ENCODE measurements at places on chromosomes 12 and 14.

- no peak for DNase-seq
Observed at GRCh38 chr12:93366422-93366821, 11.3 kb upstream of the NUDT4 start.

- DNase-seq: peak; percentile 30
Observed at GRCh38 chr12:29073631-29074239, 75.3 kb upstream of the FAR2 start.

GRCh38 chr12:58521796-58522195 is 398.5 kb downstream of the LRIG3 start:
- DNase-seq: peak; percentile 21

DNA sequence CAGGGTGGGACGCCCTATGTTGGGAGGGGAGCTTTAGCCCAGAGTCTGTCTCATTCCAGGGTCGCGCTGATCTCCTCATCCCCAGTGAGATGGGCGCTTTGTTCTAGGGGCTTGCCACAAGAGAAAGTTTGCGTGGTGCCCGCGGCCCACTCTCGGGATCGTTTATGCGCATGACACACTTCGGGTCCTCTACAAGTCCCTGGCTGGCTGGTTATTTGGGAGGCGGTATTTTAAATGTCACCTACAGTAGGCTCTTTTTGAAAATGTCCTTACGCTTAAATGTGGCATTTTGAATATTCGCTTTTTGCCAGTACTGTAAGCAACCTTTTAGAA is 541 bp downstream of the GOLT1B start:
- DNase-seq: peak; percentile 54

DNA sequence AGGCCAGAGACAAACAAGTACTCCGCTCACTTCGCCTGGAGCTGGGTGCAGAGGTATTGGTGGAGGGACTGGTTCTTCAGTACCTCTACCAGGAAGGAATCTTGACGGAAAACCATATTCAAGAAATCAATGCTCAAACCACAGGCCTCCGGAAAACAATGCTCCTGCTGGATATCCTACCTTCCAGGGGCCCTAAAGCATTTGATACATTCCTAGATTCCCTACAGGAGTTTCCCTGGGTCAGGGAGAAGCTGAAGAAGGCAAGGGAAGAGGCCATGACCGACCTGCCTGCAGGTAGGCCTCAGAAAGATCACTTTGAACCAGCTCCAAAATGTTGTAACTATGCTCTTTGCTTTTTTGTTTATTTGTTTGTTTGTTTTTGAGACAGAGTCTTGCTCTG is 1.6 kb downstream of the CRADD start:
- DNase-seq: no peak

DNA sequence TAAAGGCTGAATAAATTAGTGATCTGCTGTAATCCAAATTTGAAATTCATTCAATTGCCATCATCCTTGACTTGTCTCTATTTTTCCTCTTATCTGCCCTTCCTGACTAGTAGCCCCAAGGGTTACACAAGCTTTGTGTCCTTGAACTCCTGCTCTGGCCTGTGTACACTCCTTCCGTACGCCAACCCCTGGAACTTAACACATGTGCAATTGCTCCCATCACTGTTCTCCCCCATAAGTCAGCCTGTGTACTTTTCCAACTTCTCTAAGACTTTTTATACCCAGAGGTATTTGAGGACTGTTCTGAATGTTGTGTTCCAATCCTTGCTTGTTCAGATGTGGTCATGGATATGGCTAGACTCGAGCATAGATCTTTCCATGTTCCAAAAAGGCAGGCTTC is 171.1 kb upstream of the G2E3 start:
- DNase-seq: no peak

DNA sequence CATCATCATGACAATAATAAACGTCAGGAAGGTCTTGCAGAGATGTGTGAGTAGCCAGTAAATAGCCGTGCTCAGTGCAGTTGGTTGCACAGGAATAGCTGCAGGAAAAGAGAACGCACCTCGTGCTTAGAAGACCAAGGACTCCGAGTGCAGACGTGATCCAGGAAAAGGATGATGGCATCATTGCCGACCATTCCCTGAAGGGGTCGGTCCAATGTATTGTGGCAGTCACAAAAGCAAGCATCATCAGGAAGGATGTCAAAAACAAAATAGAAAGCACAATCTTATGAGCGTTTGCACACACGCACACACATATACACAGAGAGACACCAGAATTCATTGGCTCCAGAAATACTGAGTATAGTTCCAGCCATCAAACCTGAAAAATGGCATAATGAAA is 12.8 kb downstream of the DUSP6 start:
- no peak for DNase-seq

DNA sequence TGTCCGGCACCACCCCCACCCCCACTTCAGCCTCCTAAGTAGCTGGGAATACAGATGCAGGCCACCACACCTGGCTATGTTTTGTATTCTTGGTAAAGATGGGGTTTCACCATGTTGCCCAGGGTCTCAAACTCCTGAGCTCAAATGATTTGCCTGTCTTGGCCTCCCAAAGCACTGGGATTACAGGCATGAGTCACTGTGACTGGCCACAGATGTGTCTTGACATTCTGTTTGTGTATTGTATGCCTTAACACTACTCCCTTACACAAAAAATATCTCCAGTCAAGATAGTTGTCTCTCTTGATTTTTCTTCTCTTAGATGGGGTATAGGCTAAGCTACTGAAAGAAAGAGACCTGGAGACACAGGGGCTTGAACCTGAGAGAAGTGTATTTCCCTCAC is 17.6 kb downstream of the CLEC14A start:
- peak; percentile 53 for DNase-seq

DNA sequence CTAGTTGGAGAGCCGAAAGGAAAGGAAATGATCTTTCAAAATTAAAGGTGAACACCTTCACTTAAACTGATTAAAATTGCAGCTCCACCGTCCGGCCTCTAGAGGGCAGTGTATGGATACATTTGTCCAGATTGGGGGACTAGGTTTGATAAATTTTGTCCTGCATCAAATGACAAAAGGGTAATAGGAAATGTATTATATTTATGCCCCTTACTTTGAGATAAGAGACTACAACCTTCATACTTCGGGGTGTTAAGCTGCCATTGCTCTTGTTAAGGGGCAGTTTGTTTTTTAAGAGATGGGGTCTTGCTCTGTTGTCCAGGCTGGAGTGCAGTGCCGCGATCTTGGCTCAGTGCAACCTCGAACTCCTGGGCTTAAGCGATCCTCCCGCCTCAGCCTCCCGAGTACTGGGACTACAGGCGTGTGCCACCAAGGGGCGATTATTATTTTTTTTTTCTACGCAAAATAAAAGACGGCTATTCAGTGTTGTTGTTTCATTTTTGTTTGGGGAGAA is 818 bp upstream of the SUOX start:
- DNase-seq: peak; percentile 77

DNA sequence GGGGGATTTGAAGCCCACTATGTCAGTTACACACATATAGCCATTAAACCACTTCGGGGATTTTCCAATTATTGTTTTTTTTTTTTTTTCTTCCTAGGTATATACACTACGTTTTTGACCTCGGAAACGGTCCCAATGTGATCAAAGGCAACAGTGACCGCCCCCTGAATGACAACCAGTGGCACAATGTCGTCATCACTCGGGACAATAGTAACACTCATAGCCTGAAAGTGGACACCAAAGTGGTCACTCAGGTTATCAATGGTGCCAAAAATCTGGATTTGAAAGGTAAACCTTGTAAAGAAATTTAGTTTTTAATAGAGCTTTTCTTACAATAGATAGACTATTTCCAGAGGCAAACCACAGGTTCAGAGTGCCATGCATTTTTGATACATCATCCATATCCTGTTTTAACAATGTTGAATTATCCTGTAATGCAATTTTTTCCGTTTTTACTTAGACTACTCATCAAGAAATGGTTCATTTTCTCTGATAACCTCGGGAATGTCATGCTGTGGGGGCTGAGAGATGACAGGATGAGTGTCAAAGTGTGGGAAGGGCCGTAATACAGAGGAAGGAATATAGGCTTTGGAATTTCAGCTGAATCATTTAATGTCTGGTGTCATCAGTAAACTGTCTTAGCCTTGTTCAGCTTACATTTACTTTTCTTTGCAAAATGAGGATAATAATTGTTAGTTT is 797.1 kb downstream of the NRXN3 start:
- DNase-seq: peak; percentile 82

DNA sequence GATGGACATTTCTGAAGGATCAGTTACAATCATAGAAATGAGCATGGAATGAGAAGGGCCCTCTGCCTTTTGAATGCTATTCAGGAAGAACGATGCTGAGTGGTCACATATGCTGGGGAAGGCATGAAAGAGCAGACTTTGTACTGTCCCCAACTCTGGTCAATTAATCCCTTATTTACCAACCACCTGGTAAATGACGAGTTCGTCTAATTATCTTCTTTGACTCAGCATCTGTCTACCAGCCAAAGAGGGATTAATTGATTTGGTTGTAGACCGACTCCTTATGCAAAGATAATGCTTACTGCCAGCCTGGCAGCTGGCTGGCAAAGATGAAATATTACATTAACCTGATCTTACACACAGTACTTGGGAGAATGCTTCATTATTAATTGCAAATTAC is 152.2 kb downstream of the CHST11 start:
- DNase-seq: no peak

GRCh38 chr12:4911316-4911994 is 1.8 kb downstream of the KCNA1 start:
- no peak for DNase-seq

DNA sequence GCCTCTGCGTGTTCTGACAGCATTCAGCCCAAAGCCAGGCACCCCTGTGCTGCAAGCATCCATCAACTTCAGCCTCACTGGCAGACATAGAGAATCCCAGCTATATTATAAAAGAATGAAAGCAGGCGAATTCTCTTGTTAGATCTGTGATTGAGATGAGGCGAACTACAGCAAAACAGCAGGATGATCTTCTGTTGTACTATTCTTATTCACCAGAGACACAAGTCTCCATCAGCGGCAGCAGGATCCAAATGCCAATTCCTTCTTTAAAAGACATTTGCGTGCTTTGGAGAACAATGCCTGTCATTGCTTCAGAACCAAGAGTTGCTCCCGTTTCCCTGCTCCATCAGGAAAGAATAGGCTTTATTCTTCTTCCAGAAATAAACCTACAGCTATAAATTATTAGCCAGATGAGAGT is 188.9 kb downstream of the SLC41A2 start:
- DNase-seq: no peak

DNA sequence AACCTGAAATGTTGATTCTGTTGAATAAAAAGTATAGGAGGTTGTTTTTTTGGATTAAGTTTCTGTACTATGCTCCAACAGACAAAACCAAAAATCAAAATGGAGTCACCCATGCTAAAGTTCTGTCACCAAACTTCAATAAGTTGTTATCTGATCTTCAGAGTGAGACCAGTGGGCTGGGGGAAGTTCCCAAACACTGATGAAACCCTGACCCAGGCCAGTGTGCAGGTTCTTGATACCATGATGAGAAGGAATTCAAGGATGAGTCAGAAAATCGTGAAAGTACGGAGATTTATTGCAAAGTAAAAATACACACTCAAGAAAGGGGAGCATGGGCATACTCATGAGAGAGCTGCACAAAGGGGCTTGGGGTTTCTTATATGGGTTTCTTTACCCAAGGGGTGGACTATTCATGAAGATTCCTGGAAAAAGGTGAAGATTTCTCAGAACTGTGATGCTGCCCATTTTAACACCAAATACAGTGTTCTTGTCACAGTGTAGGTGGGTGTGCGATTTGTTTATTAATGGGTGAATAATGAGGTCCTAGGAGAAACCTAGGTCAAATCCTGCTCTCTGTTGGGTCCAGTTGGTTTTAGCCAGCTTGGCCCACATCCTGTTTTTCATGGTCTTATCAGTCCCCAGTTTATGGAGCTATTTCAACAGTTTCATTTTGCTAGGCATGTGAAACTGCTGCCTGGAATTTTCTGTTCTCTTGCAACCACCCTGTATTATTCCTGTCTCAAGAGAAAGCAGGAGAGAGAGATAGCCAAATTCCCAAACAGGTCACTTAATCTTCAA is 27.5 kb upstream of the DENND5B start:
- DNase-seq: peak; percentile 12

- no peak for DNase-seq
Observed at GRCh38 chr14:55730592-55731310, 150.7 kb downstream of the KTN1 start.

- no peak for DNase-seq
Observed at GRCh38 chr12:5888816-5889315, 56.2 kb downstream of the ANO2 start.

GRCh38 chr14:93693914-93694313 is 94.4 kb downstream of the PRIMA1 start:
- no peak for DNase-seq

- DNase-seq: no peak
Observed at GRCh38 chr14:104264495-104265265, 126.3 kb downstream of the KIF26A start.

- DNase-seq: peak; percentile 69
Observed at GRCh38 chr12:442235-442884, 17.4 kb upstream of the B4GALNT3 start.

GRCh38 chr12:99611117-99611516 is 36.4 kb upstream of the GARIN6 start:
- DNase-seq: peak; percentile 55

GRCh38 chr12:104462931-104463339 is 6.2 kb downstream of the CHST11 start:
- DNase-seq: no peak

- peak; percentile 44 for DNase-seq
Observed at GRCh38 chr12:81644503-81644902, 114.6 kb downstream of the PPFIA2 start.

GRCh38 chr12:117518594-117519270 is 157.3 kb upstream of the NOS1 start:
- no peak for DNase-seq

GRCh38 chr14:32514236-32514635 is 185.1 kb downstream of the AKAP6 start:
- no peak for DNase-seq
